ENCODE measurements at places on chromosomes 3 and 15.
A peak's percentile ranks its signal among the peaks of the same experiment; 100 is the strongest.

DNA sequence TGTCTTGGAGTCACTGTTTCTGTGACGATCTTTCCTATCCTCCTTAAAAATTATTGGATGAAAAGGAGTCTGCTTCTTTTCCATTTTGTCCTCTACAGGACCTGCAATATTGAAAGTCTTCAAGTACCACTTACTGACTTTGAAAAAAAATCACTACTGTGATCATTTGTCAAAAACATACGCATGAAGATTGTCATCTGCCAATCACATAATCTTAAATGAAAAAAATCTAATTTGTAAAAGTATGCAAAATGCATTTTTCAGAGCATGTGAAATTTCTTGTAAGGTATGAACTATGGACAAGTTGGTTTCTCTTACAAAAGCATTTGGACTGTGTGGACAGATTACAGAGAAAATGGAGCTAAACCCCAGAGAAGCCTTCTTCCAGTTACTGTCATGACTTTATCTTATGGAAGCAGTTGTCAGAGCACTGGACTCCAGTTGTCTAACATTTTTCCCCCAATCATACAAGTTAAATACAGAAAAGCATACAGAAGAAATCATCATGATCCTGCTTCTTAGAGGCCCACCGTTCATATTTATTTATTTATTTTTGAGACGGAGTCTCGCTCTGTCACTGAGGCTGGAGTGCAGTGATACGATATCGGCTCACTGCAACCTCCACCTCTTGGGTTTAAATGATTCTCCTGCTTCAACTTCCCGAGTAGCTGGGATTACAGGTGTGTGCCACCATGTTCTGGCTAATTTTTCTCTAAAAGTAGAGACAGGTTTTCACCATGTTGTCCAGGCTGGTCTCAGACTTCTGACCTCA is 3.4 kb upstream of the PXK start:
- DNase-seq, result no peak

GRCh38 chr15:47792231-47792630 is 74.9 kb downstream of the SEMA6D start:
- no peak for DNase-seq

DNA sequence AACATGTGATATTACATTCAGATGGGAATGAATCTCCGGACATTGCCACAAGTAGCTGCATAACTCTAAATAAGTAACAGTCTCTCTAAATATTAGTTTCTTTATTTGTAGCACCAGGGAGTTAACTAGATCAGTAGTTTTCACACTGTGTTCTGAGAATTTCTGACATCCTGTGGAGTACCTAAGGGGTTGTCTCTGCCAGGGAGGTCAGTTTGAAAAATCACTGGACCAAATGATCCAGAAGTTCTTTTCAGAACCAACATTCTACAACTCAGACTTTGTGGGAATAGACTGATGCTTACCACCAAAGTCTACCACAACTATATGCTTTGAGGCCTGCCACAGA is 9.0 kb upstream of the ILDR1 start:
- no peak for DNase-seq

DNA sequence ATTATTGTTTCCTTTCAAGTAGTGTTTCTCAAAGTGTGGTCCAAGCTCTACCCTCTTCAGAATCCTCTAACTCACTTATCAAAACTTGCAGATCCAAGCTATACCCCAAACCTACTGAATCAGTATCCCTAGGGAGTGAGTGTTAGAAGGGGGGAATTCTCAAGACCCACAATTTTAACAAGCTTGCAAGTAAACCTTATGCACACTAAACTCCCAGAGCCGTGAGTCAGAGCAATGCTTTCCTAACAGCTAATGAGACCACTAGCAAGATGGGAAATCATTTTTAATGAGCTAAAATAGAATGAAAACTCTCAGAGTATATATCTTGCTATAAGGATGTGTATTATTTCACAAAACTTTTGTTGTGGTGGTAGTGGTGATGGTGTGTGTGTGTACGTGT is 41.1 kb upstream of the SRGAP3 start:
- DNase-seq, result no peak

DNA sequence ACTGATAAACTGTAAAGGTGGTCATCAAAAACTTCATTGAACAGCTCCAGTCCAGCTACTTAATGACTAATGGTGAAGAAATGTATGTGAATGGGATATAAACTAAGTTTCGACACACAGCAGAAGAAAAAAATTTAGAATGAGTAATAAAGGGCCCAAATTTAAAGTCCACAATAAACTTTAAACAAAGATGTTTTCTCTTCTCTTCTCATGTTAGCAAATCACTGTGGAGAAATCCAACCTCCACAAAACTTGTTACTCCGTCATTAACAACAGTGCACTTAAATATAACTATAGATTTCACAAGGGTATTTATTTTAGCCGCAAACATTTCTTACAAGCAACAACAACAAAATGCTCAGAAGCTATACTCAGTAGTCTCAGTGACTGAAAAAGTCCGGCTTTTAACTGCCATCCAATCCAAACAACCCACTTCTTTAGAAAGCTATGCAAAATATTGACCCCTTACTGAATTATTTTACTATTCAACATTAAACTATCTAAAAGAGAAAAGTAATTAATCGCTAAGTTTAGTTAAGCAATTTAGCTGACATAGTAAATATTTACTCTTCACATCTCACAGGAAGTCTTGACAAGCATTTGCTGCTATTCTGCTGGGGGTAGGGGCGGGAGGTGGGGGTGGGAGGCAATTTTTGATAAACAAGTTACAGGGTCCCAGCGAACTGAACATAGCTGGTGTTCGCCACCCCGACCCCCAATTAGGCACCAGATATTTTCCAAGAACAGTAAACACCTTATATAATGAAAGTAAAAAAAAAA is 2.4 kb downstream of the IGF2BP2 start:
- DNase-seq, result no peak

GRCh38 chr3:50533807-50534461 is 30.5 kb upstream of the CACNA2D2 start:
- DNase-seq, result no peak

- DNase-seq, result no peak
Observed at GRCh38 chr3:98326945-98327344, 26.7 kb upstream of the OR5K4 start.

GRCh38 chr3:43856351-43856750 is 165.6 kb downstream of the ABHD5 start:
- no peak for DNase-seq

DNA sequence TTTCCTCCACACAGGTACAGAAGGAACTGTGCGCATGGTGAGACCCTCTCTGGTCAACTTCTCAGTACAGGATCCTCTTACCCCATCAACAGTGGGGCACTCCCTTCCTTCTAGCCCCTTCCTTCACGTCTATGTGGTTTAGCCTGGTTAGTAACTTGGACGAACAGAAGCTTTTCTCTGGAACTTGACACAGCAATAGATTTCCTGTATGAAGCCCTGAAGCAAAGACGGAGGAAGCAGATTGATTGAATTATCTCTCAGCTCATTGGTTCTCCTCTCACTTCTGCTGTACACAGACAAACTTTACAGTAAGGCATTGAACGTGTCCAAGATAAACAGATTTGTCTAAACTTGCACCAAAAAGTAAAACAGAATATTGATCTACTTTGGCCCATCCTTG is at the start of gene CD200R1:
TSS of gene CD200R1 (minus strand) at position 210 of the 400 bp plus-strand sequence. CDS start 246 bp downstream, outside the sequence.
- no peak for DNase-seq

- DNase-seq, result no peak
Observed at GRCh38 chr15:83200162-83200561, 7.5 kb downstream of the HDGFL3 start.

DNA sequence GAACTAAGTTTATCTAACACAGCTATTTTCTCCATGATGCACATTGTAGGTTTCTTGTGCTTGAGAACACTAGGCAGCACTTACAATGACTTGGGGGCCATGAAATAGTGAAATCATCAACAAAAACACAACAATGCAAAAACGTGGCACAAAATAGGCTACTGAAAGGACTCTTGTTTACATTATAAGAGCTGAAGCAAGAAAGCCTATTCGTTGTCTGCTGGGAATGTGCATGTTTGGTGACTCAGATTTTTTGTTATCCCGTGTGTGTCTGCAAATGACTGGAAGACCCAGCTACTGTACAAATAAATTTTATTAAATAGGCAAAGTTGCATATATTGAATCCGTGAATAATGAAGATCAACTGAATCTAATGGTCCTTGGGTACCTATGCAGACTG is 85.0 kb downstream of the TCF12 start:
- no peak for DNase-seq

DNA sequence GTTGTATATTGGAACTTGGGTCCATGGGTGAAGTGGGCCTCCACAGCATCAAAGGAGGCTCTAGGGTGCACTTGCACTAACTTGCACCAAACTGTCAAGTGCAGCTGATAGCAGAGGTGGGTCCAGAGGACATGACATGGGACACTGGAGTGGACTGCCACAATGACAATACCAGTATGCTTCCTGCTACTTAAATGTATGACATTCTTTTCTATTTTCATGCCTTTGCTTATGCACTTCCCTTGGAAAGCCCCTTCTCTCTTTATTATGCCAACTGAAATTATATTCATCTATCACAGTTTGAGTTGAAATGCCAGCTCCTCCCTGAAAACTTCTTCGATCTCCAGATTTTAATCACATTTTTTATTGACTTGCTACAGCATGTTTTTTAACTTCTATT is 101.8 kb downstream of the CFAP20DC start:
- no peak for DNase-seq

- no peak for DNase-seq
Observed at GRCh38 chr3:8931342-8931741, 31.9 kb downstream of the RAD18 start.

GRCh38 chr3:186287711-186288110 is 74.3 kb downstream of the DGKG start:
- DNase-seq, result no peak

- DNase-seq, result peak; percentile 63
Observed at GRCh38 chr3:123584284-123584987, 417 bp downstream of the HACD2 start.

- no peak for DNase-seq
Observed at GRCh38 chr3:21790466-21790865, 39.5 kb upstream of the ZNF385D start.

DNA sequence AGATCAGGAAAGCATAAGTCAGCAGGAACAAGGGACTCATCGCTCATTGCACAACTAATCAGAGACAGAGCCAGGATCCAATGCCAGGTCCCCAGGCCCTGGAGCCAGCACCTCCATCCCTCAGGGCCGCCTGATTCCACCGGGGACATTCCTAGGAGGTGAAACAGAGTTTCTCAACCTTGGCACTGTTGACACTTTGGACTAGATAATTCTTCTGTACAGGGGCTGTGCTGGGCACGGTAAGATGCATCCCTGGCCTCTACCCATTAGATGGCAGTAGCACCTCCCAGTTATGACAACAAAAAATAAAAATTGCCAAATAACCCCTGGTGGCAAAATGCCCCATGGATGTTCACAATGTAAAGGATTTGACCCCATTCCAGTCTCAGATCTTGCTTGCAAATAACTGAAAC is 127.7 kb downstream of the MTHFS start:
- DNase-seq, result no peak

Measured in natural killer cell treated with Interleukin-12 subunit alpha and Interleukin-12 subunit beta and Interleukin-15 and Interleukin-18, amount 100 ng/mL, for 72 hours (primary cell).